ENCODE measurements at places on chromosomes 5 and 9.

- no peak for DNase-seq
These were observed 20.8 kb downstream of the DAB2IP start for GRCh38 chr9:121672213-121672612.

GRCh38 chr5:161530700-161531099, 15.8 kb downstream of the GABRB2 start:
- DNase-seq: no peak

DNA sequence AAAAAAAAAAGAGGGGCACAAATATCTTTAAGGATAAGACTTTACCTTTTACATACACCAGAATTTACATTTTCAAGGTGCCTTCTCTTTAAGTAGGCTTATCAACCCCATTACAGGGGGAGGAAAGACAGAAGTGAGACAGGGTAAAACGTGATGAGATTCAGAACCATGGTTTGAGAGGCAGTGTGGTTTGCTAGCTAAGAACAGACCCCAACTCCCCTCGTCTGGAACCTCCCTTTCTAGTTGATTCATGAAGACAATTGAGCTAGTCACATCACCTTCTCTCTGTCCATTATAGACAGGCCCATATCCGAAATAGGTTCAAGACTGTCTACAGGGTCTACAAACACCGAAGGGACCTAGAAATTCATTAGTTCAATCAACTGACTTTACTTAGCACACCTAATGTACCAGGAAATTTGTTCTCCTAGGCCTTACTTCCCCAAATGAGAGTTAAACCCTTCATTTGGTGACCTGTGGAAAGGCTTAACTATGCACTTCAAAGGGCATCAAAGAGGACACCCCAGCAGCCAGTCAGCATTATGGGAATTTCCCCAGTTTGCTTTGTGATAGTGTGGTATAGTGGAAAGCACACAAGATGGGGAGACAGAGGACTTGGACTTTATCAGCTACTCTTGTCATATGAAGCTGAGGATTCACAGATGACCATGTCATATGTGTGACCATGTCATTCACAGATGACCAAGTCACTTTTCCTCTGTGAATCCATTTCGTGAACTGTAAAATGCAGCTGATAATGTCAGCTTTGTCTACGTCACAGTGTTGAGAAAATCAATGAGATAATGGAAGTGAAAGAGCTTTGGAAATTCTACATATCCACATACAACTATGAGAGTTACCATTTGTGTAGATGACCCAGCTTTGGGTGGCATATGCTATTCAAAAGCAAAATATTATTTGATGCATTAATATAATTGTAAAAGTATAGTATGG, 40.2 kb upstream of the CYFIP2 start:
- DNase-seq: no peak

DNA sequence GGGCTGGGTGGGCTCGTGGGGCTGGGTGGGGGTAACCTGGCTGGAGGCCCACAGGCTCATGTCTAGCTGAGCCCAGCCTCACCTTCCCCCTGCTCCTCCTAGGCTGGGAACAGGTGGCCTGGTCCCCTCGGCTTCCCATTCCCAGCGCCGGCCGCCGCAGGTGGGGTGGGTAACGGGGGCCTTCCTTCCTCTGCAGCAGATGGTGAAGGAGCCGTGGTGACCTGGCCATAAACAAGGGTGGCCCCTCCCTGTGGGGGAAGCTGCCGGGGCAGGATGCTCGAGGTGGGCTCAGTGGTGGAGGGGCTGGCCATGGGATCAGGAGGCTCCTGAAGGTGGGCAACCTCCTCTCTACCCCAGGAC, 41.0 kb upstream of the EGFL7 start:
- DNase-seq: no peak

GRCh38 chr9:13716601-13717321, 437.3 kb upstream of the MPDZ start:
- no peak for DNase-seq

DNA sequence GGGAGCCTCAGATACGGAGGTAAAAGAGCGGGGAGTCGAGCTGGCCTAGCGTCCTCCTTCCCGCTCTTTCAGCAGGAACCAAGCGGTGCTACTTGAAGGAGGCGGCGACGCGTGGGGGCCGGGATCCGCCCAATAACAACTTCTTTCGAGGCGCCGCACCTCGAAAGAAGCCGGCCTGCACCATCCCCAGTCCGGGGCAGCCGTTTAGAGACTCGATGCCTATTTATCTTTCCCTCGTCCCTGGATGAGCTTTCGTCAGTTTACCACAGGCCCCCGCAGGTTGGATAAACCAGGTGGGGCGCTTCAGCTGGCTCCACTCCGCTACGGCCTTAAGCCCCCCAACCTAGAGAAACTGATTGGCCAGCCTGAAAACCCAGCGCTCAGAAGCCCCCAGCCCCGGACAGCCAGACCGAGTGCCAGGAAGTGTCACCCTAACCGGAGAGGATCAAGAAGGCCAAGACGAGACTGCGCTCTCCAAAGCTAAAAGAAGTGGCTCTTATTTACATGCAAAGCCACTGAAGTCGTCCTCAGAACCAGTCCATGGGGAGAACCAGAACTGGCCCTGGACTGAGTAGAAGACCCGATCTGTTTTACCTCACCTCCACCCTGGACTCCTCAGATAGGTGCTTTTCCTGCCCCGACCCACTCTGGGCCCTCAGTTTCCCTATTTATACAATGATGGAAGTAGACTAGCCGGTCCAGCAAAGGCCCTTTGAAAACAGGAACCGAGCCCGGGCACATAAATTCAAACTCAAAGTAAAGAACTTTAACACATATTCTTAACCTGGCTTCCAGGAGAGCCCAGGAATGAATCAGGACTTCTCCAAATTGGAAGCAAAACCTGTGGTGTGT, 1.4 kb downstream of the HAND1 start:
- DNase-seq: no peak

DNA sequence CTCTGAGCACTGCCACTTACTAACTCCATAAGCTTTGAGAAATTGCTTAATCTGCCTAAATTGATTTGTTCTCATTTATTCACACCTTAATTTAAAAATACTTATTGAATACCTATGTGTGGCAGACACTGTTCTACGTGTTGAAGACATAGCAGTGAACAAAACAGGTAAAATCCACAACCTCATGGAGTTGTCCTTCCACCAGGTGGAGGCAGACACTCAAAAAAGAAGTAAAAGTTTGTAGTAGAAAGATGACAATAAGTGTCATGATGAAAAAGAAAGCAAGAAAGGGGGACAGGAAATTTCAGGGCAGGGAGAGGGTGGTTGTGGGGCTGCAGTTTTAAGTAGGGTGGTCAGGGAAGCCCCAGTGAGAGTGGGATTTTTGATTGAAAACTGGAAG, 94.9 kb downstream of the SREK1 start:
- DNase-seq: no peak

DNA sequence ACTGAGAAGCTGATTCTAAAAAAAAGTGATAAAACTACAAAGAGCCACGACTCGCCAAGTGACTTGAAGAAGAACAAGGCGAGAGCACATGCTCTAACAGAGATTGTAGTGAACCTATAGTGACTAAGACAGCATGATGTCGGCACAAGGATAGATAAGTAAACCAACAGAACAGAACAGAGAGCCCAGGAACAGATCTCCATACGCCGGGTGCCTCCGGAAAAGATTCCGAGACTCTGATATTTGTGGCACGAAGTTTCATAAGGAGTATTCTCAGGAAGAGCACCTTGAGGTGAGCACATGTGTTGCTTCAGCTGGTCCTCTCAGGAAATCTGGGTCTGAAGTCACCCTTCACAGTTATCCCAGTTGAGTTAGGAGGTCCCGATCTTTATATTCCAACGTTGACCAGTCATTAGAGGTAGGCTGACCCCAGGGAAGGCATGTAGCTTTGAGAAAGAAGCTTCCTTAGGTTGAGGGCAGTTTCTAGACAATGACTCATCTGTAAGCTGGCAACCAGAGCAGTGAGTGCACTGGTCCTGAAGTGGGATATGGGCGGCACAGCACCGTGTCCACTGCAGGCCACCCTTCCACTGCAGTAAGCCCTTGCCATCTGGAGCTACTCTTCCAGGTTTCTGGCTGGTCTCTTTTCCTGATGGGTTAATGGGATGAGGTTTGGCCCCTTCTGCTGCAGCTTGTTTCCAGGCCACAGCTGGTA, 13.6 kb upstream of the CLK4 start:
- no peak for DNase-seq

DNA sequence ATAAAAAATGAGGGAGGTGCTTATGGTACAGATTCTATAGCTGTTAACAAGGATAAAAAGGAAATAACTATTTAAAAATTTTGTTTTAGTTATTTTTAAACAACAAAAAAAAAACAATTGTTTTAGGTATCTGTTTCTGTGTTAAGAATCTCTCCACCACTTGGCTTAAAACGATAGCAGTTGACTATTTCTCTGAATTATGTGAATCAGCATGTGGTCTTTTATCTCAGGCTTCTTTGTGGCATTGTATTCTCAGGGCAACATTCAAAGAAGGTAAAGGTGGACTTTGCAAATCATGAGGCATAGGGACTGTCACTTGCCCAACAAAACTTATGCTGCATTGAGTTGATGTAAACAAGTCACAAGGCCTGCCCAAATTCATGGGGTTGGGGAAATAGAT, 55.2 kb downstream of the ERBIN start:
- no peak for DNase-seq

DNA sequence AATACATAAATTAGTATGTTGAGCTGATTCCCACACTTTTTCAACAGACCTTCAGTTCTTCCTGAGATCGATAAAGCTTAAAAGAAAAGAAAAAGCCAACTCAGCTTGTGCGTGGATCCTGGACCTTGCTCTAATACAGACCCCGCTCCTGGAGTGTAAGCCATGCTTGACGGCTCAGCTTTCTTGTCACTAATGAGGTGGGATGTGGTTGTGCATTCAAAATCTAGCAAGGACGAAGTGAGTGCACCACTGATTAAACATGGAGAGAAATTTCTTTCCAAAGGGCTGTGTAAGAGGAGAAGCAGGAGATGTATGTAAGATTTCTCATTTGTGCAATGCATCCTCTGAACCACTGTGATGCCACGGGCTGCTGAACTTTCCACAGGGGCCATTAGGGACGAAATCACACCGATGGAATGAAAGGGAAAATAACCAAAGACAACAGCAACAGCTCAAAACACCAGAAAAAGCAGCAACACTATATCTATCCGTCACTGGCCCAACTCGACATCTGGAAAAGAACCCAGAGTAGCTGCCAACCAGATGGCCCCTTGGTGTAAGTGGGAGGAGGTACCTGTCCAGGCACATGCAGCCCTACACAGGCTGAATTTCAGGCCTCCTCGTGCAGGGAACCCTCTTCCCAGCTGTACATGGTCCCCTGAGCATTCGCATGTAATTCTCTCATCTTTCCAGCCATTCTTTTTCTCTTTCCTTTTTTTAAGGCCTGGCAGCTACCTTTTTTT, 178.9 kb downstream of the SREK1 start:
- no peak for DNase-seq

- DNase-seq: no peak
These were observed 105.5 kb downstream of the RICTOR start for GRCh38 chr5:38968665-38969064.

DNA sequence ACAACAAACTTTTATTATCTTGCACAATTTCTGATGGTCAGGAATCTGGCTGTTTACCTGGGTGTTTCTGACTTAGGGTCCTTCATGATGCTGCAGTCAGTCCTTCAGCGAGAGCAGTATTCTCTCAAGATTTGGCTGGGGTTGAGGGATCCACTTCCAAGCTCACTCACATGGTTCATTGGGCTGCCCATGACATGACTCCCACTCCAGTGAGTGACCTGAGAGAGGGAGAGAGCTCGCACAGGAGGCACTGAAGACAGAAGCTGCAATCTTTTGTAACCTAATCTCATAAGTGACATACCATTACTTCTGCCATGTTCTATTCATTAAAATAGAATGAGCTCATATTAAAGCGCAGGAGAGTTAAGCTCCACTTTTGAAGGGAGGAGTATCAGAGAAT, 212.6 kb downstream of the SPATA31D1 start:
- no peak for DNase-seq

DNA sequence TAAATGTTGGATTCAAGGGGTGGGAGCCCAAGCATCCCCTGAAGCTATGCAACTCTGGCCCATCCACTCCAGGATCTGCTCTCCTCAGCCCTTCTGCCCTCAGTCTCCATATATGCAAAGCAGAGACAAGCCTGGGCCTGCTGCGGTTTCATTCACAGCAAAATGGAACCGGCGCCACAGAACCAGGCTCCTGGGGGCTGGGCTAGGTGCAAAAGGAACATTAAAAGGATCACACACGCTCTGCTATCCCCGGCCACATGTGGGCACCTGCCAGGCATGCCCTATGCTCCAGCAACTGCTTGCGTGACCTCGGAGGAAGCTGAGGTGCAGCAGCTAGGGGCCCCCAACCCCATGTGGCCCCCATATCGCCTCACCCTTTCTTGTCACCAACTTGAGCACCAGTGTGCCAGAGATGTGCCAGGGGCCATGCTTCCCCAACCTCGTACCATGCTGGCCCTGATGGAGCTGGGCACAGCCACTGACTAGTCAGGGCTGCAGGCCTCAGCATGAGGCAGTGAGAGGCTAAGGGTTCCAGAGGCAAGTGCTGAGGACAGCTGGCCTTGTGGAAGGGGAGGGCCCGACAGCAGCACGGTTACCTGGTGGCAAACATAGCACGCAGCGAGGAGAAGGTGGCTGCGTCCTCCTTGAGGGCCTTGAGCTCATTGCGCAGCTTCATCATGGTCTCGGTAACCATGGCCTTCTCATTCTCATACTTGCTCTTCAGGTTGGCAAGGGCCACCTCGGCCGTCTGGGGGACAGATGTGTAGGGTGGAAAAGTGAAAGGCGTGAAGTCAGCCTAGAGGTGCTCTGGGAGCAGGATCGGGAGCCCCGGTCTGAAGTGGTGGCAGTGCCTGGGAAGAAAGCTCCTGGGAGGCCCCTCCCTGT, 47.2 kb downstream of the BICD2 start:
- no peak for DNase-seq

DNA sequence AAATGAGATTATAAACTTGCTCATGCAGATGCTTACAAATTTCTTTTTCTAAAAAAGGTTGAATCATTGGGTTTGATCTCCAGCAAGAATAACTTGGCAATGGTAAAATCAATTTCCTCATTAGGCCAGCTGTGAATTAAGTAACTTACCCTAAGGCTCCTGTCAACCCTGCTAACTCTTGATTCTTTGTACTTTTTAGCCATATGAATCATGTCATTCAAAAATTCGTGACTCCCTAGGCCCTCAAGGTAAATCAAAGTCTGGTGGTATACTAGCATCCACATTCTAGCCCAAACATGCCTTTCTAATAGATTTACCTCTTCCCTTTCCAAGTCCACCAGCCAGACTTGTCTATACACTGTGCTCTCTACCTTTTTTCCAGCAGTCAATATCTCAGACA, 420.8 kb upstream of the BRINP1 start:
- no peak for DNase-seq

DNA sequence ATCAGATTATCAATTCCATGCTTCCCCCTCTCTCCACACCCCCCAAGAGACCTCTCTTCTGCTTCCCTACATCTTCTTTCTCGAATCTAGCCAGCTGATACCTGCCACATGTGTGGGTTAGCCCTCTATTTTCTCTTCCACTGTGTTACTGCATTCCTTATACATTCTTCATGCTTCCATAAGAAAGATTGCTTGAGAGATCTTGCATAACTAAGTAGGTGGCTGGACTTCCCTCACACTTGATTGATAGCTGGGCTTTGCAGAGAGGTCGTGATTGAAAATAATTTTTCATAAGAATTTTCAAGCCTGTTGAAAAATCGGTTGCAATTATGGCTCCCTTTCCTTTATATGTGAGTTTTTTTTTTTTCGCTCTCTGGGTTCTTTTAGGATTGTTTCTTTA, 33.0 kb upstream of the PANK3 start:
- DNase-seq: no peak
